ENCODE measurements at places on chromosomes 5 and 9.

GRCh38 chr9:87063871-87064270, 116.6 kb upstream of the GAS1 start:
- no peak for DNase-seq

DNA sequence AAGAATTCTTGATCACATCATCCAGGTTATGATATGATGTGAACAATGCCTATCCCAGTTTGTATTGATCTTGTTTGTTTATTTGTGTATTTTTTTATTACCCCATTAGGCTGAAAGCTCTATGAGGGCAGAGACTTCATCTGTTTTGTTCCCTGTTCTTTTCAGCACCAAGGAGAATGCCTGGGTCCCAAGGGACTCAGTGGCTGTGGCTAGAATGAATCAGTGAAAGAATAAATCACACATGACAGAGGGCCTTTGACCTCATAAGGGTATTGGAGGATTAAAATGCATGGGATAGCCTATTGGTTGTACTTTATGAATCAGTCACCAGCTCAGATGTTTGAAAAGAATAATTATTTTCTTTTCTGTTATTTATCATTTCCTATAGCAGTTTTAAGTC, 292.2 kb downstream of the GAS1 start:
- no peak for DNase-seq

DNA sequence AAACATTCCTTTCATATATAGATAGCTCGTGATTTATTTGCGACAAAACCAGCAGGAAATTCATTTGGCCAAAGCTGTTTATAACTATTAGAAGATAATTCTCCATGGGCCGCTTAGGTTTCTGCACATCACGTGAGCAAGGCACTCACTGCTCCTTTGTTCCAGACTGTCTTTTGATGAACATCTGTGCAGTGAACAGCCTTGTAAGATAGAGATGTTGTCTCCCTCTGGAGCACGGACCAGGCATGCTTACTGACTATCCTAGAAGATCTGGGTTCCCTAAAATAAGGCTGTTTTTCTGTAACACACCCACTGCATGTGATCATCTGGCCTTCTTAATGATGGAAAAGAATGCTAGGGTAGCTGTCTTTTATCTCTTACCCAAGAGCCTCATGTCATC, 30.9 kb downstream of the YIPF5 start:
- no peak for DNase-seq

- DNase-seq: no peak
These were observed 482 bp downstream of the CD14 start for GRCh38 chr5:140632366-140633020.

DNA sequence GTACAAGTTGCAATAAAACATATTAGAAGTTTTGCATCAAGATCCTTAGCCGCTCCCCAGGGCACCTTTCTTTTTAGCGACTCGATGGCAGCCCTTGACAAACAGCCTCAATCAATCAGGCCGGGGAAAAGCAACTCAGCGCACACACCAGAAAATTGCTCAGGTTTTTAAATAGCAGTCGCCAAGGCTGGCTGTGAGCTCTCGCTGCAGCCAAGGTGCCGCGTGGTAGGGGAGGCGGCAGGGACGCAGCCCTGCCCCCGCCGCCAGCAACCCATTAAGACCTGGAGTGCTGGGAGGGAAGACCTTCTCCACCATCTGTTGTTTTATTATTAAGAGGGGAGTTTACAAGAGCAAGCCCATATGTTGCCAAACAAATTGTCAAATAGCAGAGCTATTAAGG, 22.6 kb downstream of the ASS1 start:
- no peak for DNase-seq

- no peak for DNase-seq
These were observed 460.2 kb downstream of the GADD45G start for GRCh38 chr9:90064971-90065370.

DNA sequence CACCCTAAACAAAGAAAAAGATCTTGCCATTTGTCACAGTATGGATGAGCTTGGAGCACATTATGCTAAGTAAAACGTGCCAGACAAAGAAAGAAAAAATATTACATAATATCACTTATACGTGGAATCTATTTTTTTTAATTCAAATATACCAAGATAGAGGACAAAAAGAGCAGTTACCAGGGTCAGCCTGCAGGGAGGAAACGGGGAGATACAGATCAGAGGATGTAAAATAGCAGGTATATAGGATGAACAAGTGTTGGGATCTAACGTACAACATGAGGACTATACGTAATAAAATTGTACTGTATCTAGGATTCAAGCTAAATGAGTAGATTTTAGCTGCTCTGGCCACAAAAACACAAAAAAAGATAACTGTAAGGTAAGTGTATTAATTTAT, 247.5 kb downstream of the TMEM161B start:
- DNase-seq: no peak

- no peak for DNase-seq
These were observed 305.2 kb downstream of the EFNA5 start for GRCh38 chr5:107365320-107366109.

DNA sequence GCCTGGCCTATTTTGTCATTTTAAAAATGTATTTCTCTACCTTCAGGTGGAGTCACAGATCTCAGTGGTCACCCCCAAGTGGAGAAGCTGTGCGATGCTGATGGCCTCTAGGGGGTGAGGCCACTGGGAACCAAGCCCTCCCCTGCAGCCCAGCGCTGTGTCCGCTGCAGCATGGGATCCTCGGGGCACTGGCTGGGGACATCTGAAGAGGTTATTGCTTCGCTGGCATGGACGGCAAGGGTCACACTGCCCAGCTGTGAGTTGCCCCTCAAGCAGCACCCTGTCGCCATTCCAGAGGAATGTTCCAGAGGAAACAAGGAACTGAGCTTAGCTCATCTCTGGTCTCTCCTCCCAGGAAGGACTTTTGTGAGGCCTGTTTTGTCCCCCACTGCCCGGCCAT, 119.6 kb upstream of the S1PR3 start:
- DNase-seq: no peak

GRCh38 chr5:25056836-25057235, 412.1 kb upstream of the CDH10 start:
- no peak for DNase-seq

DNA sequence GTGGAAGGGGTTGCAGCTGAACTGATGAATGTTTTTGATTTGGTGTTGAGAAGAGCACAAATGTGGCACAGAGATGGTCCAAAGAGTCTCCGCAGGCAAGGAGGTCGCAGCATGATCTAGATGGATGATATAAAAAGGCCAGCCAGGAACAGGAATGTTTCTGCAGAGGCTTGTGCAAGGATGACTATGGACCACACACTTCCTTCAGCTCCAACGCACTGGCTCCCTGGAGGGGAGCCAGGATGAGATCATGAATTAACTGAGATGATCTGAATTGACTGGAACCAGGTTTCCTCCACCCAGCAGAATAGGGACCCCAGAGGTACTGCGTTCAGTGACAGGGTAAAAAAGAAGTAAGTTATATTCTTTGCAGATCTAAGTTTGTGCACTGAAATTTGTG, 89.0 kb downstream of the ARSB start:
- DNase-seq: no peak

DNA sequence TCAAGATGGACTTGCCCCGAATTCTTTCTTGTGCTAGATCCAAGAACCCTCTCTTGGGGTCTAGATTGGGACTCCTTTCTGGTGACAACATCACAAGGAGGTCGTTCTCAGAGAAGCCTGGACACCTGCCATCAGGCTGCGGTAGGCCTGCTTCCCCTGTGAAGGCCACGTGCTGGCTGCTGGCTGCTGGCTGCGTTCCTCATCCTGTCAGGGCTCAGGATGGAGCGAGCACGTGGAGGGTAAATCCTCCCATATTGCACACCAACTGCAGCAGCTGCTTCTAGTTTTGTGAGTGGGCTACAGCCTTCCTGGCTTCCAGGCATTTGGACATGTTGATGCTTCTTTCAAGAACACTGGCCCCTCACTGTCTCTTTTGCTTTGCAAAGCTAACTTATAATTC, 95.6 kb downstream of the HSPA4 start:
- DNase-seq: no peak

GRCh38 chr9:128628471-128629048, 28.1 kb downstream of the DYNC2I2 start:
- no peak for DNase-seq

DNA sequence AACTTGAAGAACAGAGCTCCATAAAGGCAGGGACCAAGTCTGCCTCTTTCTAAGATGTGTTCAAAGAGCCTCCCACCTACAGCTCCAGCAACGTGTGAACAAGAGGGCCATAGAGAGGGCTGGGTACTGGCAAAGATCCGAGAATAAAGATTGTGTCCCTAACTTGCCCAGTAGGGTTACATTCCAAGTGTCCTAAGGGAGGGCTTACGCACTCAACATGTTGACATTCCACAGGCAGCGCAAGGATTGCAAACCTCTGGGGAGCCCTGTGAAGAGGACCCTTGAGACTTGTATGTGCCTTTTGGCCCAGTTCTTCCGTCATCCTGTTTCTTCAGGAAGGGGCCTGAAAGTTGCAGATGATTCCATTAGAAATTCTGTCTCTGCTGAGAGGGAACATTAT, 48.2 kb upstream of the ENTREP1 start:
- DNase-seq: no peak

All from cortex of kidney (tissue), 1 donor.